ENCODE measurements at places on chromosomes 11 and 22.

DNA sequence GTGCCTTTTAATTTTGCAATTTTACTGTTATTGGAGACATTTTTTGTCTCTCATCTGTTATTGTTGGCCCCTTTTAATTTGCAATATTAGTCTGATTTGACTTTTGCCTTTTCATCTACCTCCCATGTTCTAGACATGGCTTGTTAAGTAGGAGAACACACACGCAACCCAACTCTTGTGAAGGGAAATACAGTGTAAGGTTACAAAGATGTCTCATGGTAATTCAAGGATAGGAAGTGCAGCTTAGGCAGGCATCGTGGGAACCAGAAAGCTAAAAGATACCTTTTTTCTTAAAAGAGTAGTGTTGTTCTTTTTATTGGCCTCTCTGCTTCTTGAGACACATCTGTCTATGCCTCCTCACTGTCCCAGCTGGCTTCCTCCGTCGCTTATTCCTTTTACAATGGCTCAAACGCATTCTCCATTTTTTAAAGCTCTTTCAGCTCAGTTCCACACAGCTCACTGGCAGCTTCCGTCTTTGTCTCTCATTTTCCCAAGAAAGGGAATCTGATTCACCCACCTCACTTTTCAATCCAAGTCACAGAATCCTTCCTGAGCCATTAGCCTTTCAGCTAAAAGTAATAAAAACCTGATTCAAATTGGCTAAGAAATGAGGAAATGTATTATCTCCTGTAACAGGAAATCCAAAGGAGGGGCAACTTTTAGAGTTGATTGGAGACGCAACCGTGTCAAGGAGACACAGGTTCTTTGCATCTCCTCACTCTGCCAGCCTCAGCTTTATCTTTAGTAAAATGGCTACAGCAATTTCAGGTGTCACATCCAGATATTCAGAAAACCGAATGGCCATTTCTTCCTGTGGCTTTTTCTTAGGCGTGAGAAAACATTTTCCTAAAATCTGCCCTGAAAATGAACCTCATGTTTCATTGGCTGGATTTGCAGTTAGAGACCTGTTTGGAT, 57.2 kb downstream of the SIK2 start:
- DNase-seq: no peak

- DNase-seq: no peak
Measured at GRCh38 chr11:95514416-95515110, 275.0 kb downstream of the FAM76B start.

GRCh38 chr11:16871368-16871767, 132.9 kb downstream of the C11orf58 start:
- DNase-seq: no peak

- no peak for DNase-seq
Measured at GRCh38 chr11:77879218-77879617, 58.3 kb downstream of the AAMDC start.

DNA sequence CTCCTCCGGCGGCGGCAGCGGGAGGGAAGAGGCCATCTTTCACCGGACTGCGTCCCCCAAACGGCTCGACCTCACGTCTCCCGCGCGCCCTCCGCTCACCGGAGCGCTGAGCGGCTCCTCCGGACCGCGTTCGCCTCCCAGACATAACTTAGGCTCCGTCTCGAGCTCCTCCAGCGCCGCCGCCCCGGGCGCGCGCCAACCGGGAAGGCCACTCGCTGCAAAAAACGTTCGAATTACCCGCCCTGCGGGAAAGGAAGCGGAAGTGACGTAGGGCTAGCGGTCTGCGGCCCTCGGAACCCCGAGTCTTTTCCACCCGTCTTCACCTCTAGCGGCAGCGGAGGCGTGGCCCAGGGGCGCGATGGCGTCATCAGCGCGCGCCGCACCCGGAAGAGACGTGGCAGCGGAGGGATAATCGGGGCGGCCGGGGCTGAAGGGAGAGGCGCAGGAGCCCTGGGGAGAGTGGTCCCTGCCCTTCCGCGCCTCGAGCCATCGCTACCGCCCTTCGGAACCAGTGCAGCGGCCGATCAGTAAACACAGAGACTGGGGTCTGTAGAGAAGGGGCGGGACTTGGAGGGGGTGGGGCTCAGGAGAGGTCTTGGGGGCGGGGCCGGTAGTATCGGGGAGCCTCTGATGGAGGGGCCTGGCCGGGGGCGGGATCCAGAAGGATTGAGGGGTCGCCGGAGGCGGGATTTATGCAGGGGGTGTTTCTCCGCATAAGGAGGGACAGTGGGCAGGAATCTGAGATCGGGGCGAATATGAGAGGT, at the start of the genes CDCA5 and ZFPL1:
TSS of gene CDCA5 (minus strand) at position 207 of the 764 bp plus-strand sequence. CDS start at position 145, 62 bp downstream.
TSS of gene ZFPL1 (plus strand) at position 389 of the 764 bp plus-strand sequence. CDS start 477 bp downstream, outside the sequence.
- peak; percentile 97 for DNase-seq
